ENCODE measurements at places on chromosomes 16 and 17.

- no peak for DNase-seq
Observed at GRCh38 chr17:72121164-72122009, 567 bp downstream of the SOX9 start.

- DNase-seq = no peak
Observed at GRCh38 chr16:85302018-85302847, 190.0 kb upstream of the CIBAR2 start.

GRCh38 chr17:48672340-48672739, 46.2 kb upstream of the HOXB9 start:
- DNase-seq = no peak

GRCh38 chr16:12065866-12066545, 89.5 kb downstream of the SNX29 start:
- DNase-seq = no peak

DNA sequence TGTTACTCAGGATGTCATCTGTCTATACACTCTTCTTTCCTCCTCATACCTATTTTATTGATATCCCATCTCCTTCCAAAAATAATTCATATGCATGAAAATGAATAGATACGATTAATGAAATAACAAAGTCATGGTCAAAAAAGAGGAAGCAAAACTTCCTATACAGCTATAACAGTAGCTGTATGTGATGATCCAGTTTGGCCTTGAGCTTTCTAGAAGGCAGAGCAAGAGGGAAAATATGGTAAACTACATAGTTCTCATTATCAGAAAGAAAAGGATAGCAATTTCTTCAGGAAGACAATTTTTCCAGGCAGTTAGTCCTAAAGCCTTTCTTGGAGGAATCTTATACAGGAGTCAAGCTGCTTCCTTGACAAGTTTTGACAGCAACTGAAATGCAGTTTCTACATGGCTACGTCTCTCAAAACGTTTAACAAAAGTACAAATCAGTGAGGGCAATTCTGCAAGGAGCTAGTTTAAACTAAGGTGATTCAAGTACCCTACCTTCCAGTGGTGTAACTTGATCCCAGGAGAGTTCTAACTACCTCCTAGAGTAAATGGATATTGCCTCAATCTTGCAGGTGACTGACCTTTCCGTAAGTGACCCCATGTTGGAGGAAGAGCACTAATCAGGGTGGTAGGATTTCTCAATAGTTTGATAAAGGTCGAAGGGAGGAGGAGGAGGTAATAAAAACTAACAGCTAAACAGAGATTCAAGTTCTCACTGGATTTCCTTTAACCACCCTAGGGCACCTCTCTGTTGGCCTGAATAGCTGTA, 1.0 kb downstream of the SPAG5 start:
- DNase-seq = peak; percentile 42

DNA sequence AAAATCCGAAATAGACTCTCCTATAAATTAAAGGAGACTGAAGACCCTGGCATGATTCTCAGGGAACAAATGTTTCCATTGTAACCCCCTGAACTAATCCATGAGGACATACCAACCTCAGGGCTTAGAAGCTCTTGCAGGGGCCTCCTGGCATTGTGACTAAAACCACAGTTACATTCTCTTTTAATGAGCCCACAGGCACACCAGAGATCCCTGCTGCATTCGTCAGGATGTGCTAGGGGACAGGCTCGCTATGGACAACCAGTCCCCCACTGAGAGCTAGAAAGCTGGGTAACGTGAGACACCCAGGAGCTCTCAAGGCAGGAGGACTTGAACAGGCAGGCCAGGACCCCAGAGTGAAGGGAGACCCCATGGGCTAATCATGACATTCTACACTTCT, 140.6 kb upstream of the TNRC6C start:
- DNase-seq = no peak

DNA sequence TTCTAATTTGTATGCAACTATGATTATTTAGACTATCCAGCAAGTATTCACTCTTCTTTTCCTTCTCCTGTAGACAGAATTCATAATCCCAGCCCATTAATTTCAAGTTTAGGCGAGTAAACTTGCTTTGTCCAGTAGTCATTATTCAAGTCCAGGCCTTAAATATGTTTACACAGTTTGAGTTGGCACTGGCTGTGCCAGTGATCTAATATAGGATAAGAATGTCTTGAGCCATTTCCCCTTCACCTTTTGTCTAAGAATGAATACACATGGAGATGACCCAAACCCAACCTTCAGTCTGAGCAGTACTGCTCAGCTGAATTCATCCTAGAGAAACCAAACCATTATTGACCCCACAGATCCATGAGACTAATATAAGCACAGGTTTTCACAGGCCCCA, 930.4 kb upstream of the CDH8 start:
- no peak for DNase-seq

DNA sequence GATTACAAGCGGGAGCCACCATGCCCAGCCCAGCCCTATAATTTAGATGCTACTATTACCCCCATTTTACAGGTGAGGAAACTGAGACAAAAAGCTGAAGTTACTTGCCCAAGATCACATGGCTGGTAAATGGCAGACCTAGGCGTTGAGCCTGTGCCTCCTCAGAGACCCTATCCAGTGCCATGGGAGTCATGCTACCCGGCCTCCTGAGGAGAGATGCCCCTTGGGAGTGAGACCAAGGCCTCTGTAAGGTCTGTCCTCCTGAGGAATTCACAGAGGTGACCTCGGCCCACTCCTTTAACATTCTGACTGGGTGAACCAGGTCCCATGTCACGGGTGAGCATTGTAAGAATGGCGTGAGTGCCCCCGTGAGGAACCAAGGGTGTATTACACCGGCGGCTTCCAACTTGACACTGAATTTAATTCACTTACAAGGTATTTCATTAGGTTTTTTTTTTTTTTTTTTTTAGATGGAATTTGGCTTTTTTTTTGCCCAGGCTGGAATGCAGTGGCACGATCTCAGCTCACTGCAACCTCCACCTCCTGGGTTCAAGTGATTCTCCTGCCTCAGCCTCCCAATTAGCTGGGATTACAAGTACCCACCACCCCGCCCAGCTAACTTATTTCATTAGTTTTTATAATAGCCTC, 95.7 kb downstream of the ABCC6 start:
- DNase-seq = peak; percentile 94

DNA sequence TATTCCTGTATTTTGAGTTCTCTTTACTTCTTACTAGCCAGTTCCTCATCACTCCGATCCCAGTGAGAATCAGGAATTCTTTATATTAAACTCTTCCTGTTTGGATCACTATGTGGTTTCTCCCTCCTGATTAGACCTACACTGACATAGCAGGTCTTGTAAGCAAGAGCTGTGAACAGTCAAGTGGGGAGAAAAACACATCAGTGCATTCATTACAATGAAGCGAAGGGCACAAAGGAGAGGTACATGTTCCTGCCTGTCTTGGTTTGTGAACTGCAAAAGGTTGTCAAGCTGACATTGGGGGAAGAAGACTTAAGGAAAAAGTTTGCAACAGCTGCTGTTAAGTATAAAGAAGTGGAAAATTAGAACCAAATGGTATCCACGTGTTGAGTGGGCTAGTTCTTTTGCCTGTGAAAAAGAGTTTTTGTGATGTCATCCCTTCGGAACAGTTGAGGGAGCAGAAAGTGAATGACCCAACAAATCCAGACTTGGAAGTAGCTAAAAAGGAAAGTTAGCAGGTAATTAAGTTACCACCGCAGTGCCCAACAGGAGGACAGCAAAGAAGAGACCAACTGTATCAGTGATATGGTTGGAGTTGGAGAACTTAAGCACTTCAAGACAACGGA, 23.0 kb upstream of the TRIM25 start:
- no peak for DNase-seq

DNA sequence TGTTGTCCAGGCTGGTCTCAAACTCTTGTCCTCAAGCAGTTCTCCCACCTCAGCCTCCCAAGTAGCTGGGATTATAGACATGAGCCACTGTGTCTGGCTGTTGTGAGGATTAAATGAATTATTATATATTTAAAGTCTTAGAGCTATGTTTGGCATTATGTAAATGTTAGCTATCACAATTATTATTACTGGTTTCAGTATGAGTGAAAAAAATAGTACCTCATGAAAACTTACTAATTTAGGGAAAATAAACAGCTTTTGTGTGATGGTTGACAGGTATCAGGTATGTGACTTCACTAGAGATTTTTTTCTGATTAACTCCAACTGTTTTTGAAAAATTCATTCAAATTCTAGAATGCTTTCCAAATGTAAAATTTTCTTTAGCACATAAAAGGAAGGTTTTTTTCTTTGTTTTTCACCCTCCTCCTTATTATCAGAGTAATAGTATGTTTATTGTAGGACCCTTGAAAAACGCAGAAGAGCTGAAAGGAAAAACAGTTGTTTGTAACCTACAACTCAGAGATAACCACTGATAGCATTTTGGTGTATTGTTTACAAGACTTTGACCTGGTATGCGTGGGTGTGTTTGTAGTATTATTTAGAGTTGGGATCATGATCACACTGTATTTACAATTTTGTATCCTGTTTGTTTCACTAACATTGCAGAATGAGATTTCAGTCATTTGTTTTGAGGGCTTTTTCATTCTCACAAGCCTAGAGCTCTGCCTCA, 13.2 kb downstream of the NLK start:
- no peak for DNase-seq

- no peak for DNase-seq
Observed at GRCh38 chr17:63190821-63191370, 224.9 kb downstream of the TANC2 start.

DNA sequence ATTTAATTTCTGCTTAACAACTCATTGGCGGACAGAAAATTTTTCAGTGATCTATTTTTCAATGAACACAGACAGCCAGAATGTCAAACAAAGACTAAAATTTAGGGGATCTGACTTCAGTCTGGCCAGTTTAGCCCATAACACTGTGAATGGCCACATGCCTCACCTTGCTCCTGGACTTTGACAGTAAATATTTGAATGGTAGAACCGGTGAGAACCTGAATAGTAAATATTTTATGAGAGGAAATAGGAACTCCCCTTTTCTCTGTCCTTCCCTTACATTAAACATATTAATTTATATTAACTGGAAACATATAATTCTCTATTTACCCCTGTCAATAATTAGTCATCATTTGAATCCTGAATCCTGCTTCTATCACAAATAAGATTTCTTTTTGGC, 942.1 kb downstream of the KCNJ2 start:
- no peak for DNase-seq

DNA sequence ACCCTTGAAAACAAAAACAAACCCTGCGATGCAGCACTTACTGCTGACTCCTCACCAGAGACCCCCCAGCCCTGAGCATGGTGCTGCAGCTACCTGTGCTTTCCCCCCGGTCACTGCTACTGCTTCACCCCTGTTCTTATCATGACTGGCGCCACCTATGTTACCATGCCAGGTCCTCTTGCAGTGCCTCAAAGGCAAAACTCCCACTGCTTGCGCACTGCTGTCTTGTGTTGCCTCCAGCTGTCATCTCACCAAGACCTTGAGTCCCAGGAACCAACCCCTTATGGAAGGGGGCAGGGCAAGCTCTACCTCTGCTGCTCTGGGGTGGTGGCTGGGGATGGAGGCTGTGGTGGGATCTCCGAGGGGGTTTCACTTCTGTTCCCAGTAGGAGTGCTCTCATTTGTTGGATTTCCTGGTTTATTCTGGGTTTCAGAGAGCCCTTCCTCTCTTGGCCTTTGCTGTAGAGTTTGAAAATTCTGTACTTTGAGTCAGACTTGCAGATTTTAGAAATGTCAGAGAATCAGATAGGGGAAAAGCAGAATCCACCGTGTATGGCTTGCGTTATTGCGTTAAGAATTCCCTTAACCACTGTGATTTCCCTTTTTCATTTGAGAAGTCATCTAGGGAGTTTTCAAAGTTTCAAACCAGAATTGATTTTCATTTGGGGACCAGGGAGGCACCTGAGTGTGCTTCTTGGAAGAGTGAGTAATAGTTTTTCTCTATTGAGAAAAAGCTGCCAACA, 96.6 kb downstream of the SPECC1 start:
- no peak for DNase-seq

GRCh38 chr17:61139219-61139618, 260.4 kb upstream of the TBX2 start:
- peak; percentile 72 for DNase-seq

DNA sequence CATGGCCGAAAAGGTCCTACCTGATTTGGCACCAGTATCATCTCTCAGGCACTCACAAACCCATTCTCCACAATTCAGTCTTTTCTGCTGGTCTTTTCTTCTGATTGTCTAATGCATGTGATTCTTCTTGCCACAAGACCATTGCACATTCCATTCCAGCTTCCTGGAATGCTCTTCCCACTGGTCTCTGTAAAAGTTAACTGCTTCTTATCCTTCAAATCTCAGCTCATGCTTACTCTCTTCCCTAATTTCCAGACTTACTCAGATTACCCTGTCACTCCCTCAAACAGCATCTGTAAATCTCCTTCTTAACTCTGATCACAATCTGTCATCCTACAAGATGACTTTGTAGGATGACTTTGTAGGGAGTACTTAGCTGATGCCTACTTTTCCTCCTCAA, 320.2 kb downstream of the MAP2K6 start:
- no peak for DNase-seq

- no peak for DNase-seq
Observed at GRCh38 chr17:43680461-43680860, 18.7 kb upstream of the MEOX1 start.

DNA sequence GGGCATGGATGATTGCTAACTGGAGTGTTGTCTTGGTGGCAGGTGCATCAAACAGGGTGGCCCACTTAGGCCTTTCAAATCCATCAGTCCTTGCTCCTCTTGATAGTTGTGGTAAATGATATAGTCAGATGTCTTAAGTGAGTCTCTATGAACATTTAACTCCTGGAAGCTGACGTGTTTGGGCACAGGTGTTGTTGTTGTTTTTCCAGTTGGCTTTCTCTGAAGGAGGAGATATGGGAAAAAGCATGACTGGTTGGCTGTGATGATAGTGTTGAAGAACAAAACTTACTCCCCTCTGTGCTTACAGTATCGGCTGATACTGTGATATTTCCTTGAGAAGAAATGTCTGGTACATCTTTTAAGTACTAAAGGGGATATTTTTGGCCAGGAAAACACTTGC, 18.0 kb downstream of the TNRC6A start:
- no peak for DNase-seq

DNA sequence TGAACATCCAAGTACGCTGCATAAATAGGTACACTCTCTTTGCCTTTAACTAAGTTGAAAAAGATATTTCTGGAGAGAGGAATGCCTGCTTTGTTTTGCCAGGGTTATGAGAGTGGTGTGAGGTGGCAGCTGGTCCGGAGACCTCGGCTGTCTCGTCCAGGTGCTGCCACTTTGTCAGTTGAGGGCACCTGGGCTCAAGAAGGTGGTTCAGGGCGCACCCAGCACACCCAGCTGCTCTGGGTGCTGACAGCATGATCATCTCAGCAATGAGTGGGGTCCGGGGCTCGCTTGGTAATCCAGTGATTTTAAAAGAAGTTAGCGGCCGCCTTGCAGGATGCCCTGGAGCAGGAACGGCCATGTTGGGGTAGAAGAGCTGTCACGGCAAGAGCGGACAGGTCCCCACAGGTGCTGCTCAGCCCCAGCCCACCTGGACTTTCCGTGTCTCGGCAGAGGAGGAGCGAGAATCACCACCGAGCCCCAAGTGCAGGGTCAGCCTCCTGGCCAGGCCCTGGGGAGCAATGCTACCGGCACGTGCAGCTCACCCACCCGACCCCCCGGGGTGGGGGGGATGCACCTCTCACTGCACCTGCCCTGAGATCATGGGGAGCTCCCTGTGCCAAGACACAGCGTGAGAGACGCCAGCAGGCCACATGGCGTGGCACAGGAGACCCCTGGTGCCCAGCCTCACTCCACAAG, 67.4 kb upstream of the CHMP6 start:
- DNase-seq = no peak

GRCh38 chr17:49748791-49749190, 15.1 kb downstream of the FAM117A start:
- DNase-seq = peak; percentile 80

- DNase-seq = no peak
Observed at GRCh38 chr17:6480303-6480675, 36.0 kb downstream of the PIMREG start.

Data from hematopoietic multipotent progenitor cell treated with erythropoietin and hydrocortisone succinate and interleukin-3 and kit ligand, for 6 days (in vitro differentiated cells).